ENCODE measurements at places on chromosomes 6 and 20.

DNA sequence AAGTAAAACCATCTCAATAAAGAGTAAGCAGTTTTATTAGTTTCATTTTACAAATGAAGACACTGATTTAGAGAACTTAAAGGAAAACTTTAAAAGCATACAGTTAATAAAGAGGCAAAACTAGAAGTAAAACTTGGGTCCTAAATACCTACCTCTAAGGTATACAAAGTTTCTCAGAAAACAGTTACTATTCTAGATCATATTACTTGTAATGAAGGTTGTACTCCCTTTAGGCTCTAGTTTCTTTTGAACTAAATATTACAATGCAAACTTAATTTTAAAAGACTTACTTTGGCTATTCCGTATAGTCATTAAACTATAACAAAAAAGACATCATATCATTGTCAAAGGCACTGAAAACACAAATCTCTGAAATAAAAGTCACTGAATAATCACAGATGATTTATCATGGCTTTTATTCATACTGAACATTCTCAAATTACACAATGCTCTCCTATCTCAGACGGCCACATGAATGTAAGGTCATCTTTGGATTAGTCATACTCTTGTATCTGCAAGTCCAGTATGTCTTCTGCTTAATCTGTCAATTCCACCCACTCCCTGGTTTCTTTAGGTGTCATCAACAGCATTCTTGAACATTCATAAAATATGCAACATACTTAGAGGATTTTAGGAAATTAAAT, 361.6 kb upstream of the RUNX2 start:
- DNase-seq: no peak

DNA sequence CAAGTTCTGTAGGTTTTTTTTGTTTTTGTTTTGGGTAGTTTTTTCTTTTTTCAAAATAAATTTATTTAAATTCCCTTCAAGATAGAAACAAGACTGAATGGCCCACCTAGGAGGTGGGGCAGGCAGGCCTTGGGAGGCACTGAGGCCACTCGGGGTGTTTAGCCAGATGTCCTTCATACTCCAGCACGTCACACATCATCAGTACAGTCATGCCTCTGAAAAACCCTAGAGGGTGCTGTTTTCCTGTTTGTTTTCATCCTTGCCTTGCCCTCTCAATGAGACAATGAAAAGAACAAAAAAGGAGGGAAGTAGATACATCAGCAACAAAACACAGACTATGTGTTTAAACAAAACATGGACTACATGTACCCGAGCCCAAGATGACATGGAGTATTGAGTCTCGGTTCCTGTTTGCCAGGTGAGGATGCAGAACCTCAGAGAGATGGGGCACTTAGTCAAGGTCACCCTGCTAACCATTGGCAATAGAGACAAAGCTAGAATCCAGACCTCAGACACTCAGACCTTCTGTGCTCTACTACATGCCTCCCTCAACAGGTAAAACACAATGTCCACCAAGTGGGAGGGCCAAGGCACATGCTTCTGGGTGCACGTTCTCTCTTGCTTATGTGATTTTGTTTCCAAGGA, 26.8 kb upstream of the CLIC5 start:
- no peak for DNase-seq

GRCh38 chr6:128135325-128135724, 234.5 kb upstream of the THEMIS start:
- DNase-seq: no peak

GRCh38 chr6:12012038-12012557, at the start of gene HIVEP1:
Gene HIVEP1, plus strand, starts transcription at chr6:12012312. Its CDS starts 3,317 bp downstream, at chr6:12015629.
- DNase-seq: peak; percentile 14

GRCh38 chr6:96656567-96656966, 93.6 kb downstream of the FHL5 start:
- DNase-seq: no peak

GRCh38 chr6:29301316-29301715, at the start of gene OR14J1:
Gene OR14J1, plus strand, starts transcription at chr6:29301701. Its CDS starts 4,989 bp downstream, at chr6:29306690.
- DNase-seq: no peak

- DNase-seq: peak; percentile 11
Observed at GRCh38 chr6:38973178-38974057, 75.2 kb upstream of the GLP1R start.

GRCh38 chr6:39078695-39079094, 30.1 kb downstream of the GLP1R start:
- DNase-seq: no peak

- DNase-seq: no peak
Observed at GRCh38 chr20:59576216-59576953, 28.0 kb upstream of the PHACTR3 start.

DNA sequence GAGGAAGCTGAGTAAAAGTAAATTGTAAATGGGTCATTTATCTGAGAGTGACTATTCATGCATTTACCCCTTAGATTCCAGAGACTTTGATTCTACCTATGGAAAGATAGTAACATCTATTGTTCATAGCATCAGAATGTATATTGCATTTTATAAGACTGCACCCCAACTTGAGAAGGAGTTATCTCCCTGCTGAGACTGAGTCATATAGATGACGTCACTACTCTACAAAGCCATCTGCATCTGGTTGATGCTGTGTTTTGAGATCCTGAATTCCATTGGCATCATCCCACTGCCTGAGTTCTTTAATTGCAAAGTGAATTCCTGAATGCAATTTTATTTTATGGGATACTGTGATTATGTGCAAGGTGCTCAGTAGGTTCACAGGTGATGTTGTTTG, 444.0 kb upstream of the SLC35B3 start:
- DNase-seq: no peak

DNA sequence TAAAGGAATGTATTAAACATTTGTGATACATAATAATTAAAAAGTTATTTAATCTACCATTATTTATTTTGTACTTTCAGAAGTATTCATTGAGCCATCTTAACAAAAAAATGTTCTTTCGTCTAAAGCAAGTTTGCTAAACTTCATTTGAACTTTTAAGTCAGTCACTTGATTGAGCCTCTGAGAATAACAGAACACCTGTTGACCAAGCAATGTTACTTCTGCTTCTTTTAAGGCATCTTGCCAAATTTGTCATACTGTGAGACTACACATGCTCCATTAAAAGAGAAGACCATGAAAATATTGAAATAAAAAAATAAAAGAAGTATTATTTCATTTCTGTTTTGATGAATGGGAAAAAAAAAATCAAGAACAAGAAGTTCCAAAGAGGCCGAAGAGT, 141.8 kb upstream of the BMP5 start:
- DNase-seq: no peak

GRCh38 chr20:6940876-6941275, 173.4 kb downstream of the BMP2 start:
- no peak for DNase-seq

DNA sequence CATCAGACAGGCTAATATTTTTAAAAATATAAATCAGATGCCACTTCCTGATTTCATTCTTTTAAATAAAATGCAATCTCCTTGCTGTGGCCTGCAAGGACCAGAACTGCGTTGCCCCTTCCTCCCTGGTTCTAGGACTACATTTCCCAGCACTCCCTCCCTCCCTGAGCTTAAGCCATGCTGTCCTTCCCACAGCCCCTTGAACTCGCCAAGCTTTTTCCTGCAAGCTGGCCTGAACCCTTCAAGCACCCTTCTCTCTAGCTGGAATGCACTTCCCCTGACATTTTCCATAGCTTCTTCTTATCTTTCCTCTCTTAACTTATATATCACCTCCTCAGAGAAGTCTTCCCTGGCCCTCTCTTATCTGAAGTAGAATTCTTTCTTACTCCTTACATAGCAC, 6.1 kb upstream of the DOK5 start:
- no peak for DNase-seq

- no peak for DNase-seq
Observed at GRCh38 chr20:2133318-2134183, 31.9 kb downstream of the STK35 start.

DNA sequence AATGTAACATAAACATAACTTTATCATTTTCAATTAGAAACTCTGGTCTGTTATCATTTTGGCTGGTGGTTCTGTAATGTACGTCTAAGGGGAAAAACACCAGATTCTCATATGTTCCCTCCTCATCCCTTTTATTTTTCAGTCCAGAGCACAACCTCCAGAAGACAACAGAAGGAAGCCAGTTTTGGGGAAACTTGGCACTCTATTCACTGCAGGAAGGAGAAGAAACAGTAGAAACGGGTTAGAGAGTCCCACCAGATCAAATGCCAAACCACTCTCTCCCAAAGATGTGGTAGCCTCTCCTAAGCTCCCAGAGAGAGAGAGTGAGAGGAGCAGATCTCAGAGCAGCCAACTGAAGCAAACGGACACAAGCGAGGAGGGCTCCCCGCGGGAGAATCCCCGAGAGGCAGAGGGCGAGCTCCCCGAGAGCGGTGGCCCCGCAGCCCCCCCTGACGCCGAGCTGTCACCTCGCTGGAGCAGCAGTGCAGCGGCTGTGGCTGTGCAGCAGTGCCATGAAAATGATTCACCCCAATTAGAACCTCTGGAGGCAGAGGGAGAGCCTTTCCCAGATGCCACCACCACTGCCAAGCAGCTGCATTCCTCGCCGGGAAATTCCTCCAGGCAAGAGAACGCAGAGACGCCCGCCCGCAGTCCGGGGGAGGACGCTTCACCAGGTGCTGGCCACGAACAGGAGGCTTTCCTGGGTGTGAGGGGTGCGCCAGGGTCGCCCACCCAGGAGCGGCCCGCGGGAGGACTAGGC, 117.8 kb downstream of the RTN4IP1 start:
- no peak for DNase-seq
